ENCODE measurements at places on chromosomes 2 and 18.
A peak's percentile ranks its signal among the peaks of the same experiment; 100 is the strongest.

DNA sequence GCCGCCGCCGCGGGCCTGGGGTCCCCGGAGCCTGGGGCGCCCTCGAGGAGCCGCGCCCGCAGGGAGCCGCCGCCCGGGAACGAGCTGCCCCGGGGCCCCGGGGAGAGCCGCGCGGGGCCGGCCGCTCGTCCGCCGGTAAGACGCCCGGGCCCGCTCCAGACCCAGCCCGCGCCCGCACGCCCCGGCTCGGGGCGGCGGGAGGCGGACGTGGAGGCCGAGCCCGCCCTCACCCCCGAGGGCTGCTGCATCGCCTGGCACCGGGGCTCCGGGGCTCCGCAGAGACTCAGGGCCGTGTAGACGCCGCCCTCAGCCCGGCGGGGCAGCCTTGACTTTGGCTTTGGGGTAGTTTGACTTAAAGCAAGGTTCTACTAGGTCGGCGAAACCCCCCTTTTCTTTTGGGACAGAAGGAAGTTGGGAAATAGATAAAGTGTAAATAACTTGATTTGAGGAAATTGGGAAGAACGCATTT is 335 bp downstream of the ERFE start:
- no peak for DNase-seq

GRCh38 chr2:188573453-188573852 is 281.8 kb downstream of the GULP1 start:
- no peak for DNase-seq

GRCh38 chr2:156333274-156333950 is 891 bp upstream of the NR4A2 start:
- no peak for DNase-seq

- DNase-seq: no peak
These were observed 459.9 kb downstream of the PIK3C3 start for GRCh38 chr18:42414756-42415454.

DNA sequence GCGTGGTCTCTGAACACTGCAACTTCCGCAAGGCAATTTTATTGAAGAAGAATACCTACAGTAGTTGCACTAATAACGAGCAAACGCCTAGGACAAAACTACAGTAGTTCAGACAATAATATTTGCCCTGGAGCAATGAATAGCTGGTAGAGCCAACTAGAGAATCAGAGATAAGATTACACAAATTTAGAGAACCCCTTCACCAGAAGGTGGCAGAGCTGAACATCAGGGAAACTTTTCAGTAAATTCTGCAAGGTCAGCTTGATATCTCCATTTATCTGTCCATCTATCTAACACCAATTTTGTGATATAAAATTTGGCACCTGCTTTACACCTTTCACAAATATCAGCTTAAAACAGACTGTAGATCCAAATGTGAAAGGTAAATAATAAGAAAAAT is 43.8 kb downstream of the CDH19 start:
- DNase-seq: no peak

DNA sequence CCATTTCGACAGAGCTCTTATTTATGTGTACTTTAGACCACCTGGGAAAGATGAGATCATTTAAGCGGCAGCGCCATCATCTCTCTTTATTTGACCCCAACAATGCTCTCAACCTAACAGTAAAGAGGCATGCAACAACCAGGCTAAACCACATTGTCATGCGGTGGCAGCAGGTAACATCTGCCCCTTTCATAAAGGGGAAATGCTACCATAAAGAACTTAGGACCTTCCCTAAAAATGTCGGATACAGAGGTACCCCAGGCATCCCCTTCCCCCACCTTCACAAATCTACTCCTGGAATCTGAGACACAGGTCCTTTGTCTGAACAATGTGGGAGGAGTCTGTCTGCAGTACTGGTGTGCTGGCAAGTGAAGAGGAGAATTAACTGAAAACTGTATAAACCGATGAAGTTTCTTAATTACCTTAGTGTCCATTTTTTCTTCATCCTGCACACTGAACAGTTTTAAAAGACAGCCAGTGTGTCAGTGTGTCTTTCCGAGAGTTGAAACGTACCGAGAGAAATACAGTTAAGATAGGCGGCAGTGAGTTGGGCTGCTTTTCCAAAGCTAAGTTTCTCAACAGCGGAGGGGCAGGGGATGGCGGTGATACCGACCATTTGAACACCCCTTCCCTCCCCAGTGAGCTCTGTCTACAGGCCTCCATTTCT is 1.9 kb downstream of the MEX3C start:
- peak; percentile 41 for DNase-seq

GRCh38 chr2:200614249-200614648 is 28.4 kb downstream of the AOX1 start:
- no peak for DNase-seq

All from left hindlimb (tissue), 1 donor.